SHP77 (cell line): ENCODE measurements at places on chromosomes 11 and 22.

DNA sequence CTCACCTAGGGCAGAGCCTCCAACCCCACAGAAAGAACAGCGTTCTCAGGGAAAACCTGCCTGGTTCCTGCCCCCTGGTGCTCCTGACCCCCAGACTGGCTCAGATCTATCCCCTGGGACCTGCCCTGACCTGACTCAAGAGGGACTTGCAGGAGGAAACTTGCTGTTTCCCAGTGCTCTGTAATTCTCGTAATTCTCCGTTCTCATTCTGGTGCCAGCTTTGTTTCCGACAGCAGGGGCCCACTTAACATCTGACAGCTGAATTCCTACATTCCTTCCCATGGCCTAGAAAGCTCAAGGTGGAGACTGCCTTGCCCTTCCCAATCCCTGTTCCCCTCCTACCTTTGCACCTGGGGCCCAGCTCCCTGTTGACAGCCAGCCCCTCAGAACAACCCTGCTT lies 12.5 kb upstream of the CSF2RB start:
- no peak for DNase-seq

DNA sequence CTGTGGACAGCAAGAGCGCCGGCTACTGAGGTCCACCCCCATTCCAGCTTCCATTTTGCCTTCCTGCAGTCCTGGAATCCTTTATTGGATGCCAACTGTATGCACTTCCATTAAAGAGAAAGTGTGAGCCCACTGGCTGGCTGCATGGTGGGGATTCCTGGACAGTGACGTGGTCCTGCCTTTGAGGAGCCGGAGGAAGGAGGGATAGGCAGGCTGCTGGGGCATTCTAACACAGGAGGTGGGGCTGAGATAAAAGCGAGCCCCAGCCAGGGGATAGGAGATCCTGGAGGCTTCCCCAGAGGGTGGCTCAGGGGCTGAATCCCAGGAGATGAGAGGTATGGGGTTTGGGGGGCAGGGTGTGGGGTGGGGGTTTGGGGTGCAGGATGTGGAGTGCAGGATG lies 984.7 kb downstream of the BRD1 start:
- no peak for DNase-seq

GRCh38 chr22:48204296-48204695 lies 1441.8 kb downstream of the TBC1D22A start:
- DNase-seq: no peak

DNA sequence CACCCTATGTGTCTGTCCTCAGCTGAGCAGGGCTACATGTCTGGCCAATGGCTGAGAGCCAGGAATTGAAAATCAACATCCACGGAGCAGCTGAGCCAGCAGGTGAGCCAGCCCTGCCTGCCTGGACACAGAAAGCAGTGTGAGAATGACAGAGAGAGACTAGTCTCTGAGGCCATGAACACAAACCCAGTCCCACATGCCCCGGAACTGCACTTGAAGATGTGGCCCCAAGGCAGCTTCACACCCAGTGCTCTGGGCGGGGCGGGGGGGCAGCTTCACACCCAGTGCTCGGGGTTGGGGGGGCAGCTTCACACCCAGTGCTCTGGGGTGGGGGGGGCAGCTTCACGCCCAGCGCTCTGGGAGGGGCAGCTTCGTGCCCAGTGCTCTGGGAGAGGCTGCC lies 37.6 kb downstream of the TRMU start:
- DNase-seq: peak; percentile 82

- DNase-seq: no peak
Measured at GRCh38 chr11:44680982-44681597, 45.7 kb upstream of the TSPAN18 start.

DNA sequence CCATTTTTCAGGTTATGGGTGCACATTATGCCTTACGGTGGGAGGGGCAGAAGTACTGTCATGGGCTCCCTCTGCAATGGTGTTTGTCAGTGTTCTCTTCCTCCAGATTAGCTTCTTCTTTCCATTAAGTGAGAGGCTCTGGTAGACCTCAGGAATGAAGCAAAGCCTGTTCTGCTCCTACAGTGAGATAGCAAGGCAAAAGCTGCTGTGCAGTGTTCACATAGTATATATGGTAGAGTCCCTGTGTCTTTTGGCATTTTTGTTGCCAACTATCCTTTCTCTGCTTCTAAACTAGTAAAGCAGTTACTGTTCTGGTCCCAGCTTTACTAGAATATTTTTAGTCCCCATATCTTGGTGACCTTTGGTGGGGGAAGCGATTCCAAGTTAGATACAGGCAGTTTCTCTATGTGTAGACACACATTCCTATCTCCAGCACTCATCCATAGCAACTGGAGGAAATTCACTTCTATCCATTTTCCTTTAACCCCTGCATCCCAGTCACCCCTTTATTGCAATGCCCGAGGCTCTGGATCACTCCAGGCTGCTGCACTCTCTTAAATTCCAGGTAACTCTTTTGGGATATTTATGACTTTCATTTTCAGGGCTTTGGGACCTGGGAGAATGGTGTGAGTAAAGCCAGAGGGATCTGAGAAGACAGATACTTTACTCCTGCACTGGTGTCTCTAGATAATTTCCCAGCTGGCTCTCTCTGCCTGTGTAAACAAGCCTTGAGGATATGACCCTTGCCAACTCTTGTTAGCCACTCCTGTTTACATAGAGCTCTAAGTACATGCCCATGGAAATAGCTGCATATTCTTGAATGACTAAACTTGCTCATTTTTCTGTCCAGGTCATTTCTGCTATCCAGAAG lies 3.9 kb upstream of the TRIM34 start:
- DNase-seq: no peak

GRCh38 chr11:118912742-118913410 lies 12.8 kb downstream of the BCL9L start:
- DNase-seq: no peak

- DNase-seq: no peak
Measured at GRCh38 chr11:61654397-61654829, 25.8 kb upstream of the DAGLA start.

DNA sequence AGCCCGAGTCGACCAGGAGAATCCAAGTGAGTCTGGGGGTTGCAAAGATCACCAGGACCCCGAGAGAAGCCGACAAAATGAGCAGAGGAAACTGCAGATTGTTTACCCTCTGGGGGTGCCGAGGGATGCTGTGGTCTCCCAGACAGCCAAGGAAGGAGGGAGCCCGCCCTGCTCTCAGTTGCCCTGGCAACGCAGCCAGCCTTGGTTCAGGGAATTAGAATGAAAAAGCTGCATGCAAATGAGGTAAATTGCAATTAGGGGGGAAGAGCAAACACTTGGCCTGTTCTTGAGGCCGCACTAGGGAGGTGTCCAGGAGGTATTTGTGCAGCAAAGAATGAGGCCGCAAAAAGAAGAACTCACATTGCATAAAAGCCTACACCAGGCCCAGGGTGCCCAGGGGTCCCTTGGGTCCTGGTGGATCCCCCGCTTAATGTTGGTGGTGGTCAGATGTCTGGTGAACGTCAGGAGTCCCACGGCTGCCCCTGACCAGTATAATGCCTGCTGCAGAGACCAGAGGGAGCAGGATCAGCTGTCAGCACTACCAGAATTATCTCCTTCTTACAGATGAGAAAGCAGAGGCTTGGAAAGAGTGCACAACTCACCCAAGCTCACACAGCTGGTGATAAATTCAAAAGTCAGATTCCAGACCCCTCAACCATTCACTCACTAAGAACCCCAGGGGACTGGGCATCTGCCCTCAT lies 40.3 kb upstream of the ATXN10 start:
- DNase-seq: no peak

- no peak for DNase-seq
Measured at GRCh38 chr11:7578276-7578955, 64.6 kb downstream of the PPFIBP2 start.

DNA sequence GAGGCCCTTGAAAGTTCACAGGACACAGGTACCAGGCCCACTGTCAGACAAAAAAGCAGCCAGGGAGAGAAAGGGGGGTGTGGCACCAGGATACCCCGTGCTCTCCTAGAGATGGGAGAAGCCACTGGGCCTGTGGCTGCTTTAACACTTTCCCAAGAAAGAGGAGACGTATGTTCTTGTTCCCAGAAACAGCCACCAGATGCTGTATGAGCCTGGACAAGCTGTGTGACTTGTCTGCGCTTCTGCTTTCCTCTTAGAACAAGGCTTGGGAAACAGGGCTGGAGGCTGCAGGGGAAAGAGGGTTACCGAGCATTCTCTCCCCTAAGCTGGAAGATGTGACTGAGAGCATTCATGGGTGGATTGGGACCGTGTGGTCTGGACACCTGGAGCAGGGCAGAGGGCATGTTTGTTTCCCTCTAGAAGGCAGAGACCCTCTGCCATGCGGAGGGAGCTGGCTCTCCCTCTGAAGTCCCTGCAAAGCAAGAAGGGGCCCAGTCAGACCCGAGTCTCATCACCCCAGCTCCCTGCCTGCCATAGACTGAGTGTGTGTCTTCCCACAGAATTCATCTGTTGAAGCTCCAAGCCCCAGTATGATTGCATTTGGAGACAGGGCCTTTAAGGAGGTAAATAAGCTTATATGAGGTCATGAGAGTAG lies 74.1 kb downstream of the TRIM29 start:
- no peak for DNase-seq

DNA sequence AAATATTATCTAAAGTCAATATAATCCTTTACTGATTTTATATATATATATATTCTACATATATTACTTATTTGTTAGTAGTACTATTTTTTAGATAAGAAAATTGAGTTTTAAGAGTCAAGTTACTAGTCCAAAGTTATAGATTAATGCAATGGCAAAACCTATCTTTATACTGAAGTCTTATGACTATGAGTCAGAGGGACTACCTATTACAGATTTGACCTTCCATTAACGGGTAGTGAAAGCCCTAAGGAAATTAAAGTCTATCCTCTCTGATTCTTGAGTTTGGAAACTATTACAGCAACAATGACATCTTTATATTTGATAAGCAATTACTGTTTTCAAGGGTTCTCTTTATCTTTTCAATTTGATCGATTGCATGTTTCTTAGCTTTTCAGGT lies 315.8 kb downstream of the CASP12 start:
- no peak for DNase-seq

- DNase-seq: no peak
Measured at GRCh38 chr11:79515781-79516180, 75.0 kb upstream of the TENM4 start.

DNA sequence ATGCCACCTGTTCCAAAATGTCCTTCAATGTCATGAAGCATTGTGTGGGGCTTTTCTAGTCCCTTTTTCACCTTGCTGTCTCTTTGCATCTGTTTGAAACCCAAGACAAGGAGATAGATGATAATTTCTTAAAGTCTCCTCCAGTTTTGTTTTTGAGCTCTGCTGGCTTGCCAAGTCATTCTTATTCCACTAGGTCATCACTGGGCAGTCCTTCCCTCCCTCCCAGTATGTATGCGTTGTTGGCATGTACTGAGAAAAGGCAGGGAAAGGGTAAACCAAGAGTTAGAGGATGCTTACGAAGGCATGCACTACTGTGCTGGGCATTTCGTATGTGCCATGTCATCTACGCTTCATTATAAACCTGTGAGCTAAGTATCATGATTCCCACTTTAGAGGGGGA lies 78.6 kb downstream of the PARVA start:
- no peak for DNase-seq

DNA sequence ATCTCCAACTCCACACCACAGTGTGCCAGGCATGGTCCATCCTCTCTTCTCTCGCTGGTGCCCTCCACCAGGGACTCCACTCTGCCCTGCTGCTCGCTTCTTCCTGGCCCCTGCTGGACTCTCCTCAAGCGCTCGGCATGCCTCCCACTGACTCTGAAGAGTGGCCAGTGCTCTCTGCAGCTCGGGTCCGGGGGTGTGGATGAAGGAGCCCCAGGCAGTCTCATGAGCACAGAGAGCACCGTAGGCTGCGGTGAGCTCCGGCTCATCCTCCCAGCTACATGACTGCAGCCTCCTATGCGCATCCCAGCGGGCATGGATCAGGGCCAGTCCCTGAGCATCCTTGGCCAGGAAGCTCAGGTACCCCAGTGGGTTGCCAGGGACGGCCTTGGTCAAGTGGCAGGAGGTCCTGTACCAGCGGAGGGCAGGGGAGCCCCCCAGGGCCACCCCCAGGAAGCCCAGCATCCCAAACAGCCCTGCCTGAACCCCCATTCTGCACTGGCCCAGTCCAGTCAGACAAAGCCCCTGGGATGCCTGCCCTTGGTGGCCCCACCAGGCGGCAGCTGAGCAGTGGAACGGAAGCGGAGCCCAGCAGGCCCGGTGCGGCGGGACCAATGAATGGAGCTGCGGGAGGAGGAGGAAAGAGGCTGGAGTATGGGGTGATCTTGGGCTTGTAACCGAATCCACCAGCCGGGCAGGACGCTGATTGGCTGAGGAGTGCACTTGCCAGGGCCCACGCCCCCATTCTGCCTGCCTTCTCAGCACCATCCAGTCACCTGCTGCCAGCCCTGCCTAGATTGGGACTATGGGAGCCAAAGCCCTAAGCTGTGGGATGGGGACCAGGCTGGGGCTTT lies at the start of gene PLA2G3:
Gene PLA2G3 (minus strand): TSS at position 643 of the 851 bp plus-strand sequence. CDS start 154 bp downstream, at position 489.
- peak; percentile 59 for DNase-seq

DNA sequence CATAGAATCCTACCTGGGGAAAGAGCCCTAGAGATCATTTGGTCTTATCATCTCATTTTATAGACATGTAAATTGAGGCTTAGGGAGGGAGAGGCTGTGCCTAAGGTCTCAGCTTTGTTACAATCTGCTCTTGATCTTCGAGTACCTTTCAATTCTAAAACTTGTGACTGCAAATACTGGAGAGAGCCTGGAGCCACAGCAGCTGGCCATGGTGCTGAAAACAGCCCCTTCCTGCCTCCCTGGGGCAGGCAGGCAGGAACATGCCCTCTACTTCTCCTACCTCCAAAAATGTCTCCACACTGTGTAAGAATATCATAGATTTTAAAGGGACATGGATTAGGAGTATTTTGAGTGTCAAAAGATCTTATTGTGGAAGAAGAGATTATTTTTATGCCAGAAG lies 52.2 kb downstream of the C22orf42 start:
- no peak for DNase-seq

DNA sequence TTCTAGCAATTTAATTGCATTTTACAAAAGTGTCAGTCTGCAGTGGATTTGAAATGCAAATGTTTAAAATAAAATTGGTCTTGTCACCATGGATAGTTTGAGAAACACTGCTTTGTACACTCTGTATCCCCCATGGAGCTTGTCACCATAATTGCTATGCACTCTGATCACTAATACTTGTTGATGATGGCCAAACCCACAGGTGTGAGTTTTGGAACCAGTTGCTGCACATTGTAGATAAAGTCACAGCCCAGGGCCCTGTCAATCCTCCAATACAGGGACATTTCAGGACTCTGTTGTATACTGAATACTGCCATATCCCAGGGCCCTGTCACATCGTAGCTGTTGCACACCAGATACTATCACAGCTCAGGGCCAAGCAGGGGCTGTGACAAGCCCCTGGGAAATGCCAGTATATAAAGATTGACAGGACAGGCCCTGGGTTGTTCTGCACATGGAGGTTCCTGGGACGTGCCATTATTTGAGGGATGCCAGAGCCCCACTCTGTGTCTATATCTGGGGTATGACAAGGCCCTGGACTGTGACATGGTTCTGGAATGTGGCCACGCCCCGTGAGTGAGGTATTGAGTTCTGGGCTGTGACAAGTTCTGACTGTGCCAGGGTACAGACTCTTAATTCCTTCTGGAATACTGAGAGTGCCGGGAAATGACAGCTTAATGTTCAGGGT lies 27.9 kb upstream of the SMPD1 start:
- DNase-seq: no peak
